ENCODE measurements at places on chromosomes 12 and 14.

DNA sequence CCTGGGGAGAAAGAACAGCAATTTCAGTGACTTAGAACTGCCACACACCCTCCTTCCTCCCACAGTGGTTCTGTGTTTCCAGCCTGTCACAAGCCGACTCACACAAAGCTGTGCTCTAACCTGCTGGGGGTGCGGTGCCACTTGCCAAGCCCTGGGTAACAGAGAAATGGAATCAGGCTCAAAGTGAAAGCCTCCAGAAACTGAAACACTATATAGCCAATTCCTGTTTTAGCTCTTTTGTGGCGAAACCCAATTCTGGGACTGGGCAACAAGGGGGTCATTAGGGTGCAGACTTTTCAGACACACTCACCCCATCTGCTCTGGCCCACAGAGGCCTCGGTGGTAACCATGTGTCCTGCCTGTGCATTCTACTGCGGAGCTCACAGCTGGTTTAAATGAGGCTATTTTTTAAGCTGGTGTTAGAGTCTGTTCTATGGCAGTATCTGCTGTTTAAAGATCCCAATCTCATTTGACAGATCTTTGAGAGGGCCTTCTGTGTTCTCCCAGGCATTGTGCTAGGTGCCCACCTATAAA lies 15.2 kb upstream of the ACTR6 start:
- no peak for DNase-seq

DNA sequence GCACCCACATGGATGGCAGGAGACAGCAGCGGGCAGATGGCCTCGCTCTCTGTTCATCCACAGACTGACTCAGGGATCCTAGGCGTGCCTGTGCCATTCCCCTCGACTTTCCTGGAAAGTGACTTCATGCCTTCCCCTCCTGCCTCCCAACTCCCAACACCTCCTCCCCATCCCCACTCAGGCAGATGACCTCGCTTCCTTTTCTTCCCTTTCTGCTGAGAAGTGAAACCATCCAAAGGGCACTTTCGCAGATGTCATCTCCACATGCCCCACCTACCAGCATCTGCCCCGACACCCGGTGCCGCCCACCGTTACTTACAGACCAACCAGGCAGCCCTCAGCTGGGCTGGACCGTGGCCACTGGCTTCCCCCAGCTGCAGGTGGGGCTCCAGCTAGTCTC lies 29.6 kb downstream of the BEGAIN start:
- no peak for DNase-seq

GRCh38 chr12:120710031-120710804 lies at the start of gene UNC119B:
UNC119B (plus strand) TSS chr12:120710458; CDS start chr12:120710475, 17 bp downstream.
- peak; percentile 33 for DNase-seq

DNA sequence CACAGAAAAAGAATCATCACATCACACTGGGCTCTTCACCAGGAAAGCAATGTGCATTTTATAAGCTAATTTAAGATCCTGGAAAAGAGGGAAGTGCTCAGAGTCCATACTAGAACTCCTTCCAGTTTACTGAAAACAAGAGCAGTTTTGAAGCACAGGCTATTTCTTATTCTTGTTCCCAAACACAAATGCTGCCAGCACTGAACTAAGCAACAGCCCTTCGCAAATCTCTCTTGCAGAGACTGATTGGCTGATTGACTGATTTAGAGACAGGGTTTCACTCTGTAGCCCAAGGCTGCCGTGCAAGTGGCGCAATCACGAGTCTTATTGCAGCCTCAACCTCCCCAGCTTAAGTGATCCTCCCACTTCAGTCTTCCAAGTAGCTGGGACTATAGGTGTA lies 44.8 kb downstream of the BCL2L14 start:
- no peak for DNase-seq

DNA sequence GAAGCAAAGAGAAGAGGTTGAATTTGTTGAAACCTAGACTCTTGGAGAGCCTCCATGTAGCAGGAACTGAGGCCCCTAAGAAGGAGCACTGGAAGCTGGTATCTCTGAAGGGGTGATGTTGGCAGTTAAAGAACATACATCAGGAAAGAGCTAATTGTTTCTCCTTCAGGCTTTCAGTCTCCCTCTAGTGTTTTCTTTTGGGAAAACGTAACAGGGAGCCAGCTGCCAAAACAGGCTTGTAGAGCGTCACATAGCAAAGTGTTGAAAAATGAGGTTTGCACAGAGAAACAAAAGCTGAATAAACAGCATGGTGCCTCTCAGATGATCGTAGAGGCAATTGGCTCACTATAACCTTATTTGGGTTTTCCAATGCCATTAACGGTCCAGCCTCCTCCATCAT lies 46.9 kb upstream of the CAND1 start:
- no peak for DNase-seq

GRCh38 chr12:4009979-4010704 lies 136.9 kb upstream of the PARP11 start:
- DNase-seq = no peak

DNA sequence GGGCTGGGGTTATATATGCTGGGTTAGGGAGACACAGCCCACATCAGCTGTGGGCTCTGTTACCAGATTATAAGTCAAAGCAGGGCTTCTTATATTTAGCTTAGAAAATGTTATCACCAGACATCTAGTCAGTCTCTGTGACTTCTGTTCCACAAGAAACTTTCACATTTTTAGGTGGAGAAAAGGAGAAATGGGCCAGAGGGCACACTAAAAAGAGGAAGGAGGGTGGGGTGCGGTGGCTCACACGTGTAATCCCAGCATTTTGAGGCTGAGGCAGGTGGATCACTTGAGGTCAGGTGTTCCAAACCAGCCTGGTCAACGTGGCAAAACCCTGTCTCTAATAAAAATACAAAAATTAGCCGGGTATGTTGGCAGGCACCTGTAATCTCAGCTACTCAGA lies 28.0 kb upstream of the SLC38A1 start:
- DNase-seq = no peak

DNA sequence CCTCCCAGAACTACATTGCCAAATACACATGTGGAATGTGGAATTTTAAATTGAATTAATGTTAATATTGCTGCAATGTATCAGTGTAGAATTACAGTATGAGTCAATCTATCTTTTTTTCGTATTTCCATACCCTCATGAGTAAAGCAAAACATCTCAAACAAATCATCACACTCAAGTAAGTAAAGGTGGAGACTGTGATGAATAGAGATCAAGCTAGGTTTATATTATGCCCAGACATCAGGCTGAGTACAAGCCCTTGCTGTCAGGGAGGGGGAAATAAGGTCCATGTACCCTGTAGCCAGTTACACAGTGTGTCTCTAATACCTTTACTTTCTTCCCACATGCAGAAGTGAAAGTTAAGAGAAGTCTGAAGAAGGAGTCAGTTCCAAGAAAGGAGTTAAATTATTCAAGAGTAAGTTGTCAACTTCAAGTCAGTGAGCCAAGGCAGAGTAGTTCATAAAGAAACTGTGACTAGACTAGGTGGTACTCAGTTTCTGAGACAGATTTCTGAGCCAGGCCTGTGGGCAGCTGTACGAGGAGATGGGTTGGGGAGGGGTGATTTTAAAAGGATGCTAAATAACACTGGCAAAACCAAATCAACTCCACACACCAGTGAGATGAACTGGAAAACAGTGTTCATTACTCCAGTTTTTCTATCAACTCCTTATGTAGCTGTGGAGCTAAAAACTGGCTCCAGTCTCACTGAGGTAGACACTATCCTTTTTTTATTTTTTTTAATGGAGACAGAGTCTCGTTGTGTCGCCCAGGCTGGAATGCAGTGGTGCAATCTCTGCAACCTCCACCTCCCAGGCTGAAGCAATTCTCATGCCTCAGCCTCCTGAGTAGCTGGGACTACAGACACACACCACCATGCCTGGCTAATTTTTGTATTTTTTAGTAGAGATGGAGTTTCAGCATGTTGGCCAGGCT lies 23.8 kb upstream of the STK38L start:
- no peak for DNase-seq

DNA sequence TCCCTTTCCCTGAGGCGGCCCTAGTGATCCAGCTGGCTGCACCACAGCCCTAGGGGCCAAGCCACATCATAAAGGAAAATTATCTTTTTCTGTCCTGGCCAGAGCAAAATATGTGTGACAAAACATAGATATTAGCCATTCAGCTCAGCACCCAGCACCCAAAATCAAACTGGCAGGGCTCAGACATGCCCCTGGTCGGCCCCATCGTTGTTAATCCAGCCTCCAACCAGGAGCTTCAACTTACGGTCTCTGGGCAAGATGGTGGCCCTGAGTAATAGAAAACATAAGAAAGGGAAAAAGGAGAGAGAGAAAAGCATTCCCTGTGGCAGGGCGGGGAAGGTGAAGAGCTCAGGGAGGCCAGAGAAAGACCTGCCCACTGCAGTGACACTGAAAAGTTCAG lies 111.9 kb downstream of the EML1 start:
- DNase-seq = no peak

GRCh38 chr14:97544571-97544970 lies 747.4 kb downstream of the VRK1 start:
- DNase-seq = no peak

GRCh38 chr14:53953002-53953827 lies 3.4 kb downstream of the BMP4 start:
- DNase-seq = no peak

GRCh38 chr14:64500088-64500487 lies 3.5 kb downstream of the ZBTB25 start:
- DNase-seq = no peak

DNA sequence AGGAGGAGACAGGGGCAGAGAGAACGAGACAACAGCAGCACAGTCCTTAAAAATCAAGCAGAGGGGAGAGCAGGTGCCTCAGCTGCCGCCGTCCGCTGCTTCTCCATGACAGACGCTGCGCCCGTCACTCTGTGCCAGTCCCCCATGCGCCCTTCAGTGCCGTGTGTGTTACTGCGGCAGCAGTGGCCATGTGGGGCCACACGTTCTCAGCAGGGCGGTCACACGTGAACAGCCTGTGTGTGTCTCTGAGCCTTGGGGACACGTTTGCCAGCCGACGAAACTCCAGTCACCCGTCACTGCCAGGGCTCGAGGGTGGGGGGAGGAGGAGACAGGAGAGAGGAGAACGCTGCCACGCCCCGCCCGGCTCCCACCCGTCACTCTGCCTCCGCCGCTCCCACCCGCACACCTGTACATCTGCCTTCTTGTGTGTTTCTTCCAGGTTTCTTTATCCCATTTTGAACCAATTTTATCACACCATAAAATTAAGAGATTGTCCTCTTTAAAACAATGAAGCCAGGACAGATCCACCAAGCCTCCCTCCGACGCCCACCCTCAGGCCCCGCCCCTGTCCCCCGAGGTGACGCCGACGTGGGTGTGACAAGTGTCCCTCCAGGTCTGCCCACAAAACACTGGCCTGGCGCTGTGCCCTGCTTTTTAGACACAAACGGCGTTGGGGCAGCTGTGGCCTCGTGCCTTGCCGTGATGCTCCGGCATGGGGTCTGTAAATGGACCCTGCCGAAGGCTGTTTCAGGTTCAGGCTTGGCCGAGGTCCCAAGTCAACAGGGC lies 58.2 kb downstream of the GALNT9 start:
- no peak for DNase-seq

- DNase-seq = no peak
Measured at GRCh38 chr12:120590741-120591407, 9.7 kb upstream of the POP5 start.

DNA sequence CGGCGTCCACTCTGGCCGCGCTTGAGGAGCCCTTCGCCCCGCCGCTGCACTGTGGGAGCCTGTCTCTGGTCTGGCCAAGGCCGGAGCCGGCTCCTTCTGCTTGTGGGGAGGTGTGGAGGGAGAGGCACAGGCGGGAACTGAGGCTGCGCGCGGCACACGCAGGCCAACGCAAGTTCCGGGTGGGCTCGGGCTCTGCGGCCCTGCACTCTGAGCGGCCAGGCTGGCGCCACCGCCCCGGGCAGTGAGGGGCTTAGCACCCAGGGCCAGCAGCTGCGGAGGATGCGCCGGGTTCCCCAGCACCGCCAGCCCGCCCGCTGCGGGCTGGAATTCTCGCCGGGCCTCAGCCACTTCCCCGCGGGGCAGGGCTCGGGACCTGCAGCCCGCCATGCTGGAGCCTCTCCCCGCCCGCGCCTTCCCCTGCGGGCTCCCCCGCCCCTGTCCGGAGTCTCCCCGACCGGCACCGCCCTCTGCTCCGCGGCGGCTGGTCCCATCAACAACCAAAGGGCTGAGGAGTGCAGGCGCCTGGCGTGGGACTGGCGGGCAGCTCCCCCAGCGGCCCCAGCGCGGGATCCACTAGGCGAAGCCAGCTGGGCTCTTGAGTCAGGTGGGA lies 921.2 kb upstream of the FOXG1 start:
- no peak for DNase-seq
